NCI-H460 (cell line): ENCODE measurements at places on chromosomes 3 and 15. TPM values are rescaled to one million over a fixed set of nuclear protein-coding genes. Genes with fewer than 3 reads are reported as not detected.

GRCh38 chr3:45010811-45011333 is 15.2 kb upstream of the CLEC3B start:
- DNase-seq: no peak

DNA sequence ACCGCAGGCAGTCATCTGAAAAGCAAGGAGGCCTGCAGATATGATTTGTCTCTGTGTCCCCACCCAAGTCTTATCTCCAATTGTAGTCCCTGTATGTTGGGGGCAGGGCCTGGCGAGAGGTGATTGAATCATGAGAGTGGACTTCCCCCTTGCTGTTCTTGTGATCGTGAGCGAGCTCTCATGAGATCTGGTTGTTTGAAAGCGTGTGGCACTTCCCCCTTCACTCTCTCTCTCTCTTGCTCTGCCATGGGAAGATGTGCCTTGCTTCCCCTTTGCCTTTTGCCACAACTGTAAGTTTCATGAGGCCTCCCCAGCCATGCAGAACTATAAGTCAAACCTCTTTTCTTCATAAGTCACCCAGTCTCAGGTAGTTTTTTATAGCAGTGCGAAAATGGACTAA is 83.3 kb downstream of the TMCO5A start:
- no peak for DNase-seq

Gene PYGO1
- total RNA-seq: 13.0 and 14.2 TPM in 2 replicates

DNA sequence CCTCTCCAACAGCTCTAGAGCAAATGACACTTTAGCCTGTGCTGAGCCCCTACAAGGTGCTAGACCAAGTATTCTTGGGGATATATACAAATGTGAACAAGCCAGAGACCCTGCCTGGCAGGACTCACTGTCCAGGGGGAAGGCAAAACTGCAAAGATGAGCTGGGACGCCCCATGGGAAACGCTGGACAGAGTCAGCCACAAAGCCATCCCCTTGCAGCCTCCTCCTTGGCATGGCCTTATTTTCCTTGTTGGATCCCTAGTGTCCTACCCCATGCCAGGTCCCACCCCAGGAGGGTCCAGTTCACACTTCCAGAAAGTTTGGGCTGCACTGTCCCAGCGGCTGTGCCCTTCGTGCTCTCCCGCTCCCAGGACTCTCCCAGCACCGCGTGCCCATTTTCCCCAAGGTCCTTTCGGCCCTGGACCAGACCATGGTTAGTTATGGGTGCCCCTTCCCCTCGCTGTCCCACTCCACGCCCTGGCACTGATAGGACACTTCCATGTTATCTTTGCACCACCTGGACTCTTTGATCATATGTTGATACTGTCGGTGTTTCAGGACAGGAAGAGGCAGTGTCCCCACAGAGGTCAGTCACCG is 5.8 kb upstream of the NRROS start:
- DNase-seq: no peak

Gene CPN2
- total RNA-seq: not detected in 2 replicates

Gene NUTM1
- not detected in 2 replicates for total RNA-seq
